ENCODE measurements at places on chromosomes 16 and 17.

GRCh38 chr16:62079236-62079635 lies 43.0 kb upstream of the CDH8 start:
- DNase-seq = no peak

GRCh38 chr17:33932996-33933395 lies 322.1 kb upstream of the CCL2 start:
- DNase-seq = peak; percentile 34

DNA sequence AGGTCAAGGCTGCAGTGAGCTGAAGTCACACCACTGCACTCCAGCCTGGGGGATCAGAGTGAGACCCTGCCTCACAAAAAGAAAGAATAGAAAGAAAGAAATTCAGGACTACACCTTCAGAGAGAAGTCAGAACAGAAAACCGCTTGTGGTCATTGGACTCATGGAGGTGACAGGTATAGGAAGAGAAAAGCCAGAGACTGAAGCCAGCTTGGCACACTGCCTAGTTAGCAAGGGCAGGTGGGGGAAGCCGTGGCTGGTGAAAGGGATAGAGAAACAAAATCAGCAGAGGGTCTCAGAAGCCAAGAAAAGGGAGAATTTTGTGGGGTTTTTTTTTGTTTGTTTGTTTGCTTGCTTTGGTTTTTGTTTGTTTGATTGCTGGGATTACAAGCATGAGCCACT lies 32.9 kb upstream of the SKAP1 start:
- DNase-seq = no peak

GRCh38 chr16:82788919-82789318 lies 162.2 kb downstream of the CDH13 start:
- DNase-seq = no peak

DNA sequence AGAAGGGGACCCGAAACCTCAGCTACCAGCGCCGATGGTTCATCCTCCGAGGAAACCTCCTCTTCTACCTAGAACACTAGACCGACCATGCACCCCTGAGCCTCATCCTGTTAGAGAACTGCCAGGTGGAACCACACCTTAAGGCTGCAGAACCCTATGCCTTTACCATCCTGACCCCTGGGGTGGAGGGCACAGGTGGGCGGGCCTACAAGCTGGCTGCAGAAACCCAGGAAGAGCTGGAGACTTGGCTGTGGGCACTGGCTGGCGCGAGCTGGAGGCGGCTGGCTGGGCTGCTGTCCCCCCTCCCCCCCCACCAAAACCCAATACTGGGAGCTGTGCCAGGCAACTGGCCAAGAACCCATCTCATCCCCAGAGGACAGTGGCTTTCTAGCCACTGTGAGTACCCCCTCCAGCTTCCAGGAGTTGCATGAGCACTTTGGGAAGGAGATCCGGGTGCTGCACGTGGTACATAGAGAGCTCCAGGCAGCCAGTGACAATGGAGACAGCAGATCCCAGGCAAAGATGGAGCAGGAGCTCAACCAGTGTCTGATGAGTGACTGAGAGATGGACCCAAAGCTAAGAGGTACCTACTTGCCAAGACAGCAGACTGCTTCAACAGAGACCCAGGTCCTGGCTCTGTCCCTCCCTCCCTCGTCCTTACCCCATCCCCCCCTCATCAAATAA lies 1.4 kb upstream of the CD2BP2 start:
- DNase-seq = peak; percentile 56

GRCh38 chr16:67963662-67964321 lies 4.6 kb downstream of the SLC12A4 start:
- no peak for DNase-seq

GRCh38 chr16:30983898-30984610 lies 953 bp upstream of the HSD3B7 start:
- no peak for DNase-seq

- DNase-seq = peak; percentile 3
Observed at GRCh38 chr16:3659251-3659650, 4.8 kb downstream of the DNASE1 start.

DNA sequence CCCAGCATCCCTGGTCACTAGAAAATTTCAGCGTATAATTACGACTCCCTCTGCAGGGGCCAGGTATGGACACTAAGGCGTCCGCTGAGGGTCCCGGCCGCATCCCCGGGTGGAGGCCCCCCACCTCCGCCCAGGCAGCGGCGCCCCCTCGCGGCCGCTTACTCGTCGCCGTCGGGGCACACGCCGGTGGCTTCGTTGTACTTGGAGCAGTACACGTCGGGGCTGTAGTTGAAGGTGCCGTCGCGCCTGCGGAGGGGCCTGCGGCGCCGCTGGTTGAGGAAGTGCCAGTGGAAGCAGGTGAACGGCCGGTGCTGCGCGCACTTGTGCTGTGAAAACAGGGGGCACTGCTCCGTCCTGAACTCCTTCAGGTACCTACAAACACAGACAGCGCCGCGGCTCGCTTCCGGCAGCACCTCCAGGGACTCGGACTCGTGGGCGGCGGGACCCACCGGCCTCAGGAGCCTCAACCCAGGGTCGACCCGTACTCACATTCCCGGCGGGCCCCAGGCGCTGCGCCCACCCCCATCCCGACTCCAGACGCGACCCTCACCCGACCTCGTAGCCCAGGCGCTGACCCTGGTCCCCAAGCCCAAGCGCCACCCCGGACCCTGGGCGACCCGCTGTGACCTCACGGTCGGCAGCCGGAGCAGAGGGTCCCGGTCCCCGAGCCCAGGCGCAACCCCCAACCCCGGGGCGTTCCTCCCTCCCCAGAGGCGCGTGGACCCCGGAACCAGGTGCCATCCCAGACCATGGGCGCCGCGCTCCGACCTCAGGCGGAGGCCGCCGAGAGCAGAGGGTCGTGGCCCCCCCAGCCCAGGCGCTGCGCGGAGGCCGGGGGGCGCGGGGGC lies 596 bp downstream of the UNKL start:
- peak; percentile 79 for DNase-seq

GRCh38 chr16:51490866-51491265 lies 339.8 kb upstream of the SALL1 start:
- no peak for DNase-seq

- peak; percentile 78 for DNase-seq
Observed at GRCh38 chr17:50026837-50027171, 29.1 kb upstream of the ITGA3 start.

DNA sequence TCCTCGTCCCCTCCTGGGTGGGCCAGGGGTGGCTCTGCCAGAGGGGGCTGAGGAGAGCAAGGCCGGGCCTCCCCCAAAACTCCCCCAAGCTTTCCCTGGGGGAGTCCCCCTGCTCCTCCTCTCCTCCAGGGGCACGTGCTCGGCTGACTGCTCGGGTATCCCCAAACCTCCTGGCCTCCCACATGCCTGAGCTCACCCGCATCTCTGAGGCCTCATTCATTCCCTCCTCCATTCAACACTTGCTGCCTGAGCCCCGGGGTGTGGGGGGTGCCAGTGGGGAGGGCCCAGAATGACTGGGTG lies 83.1 kb downstream of the RTN4RL1 start:
- DNase-seq = no peak

- DNase-seq = peak; percentile 47
Observed at GRCh38 chr17:46115699-46116098, 77.5 kb downstream of the KANSL1 start.

DNA sequence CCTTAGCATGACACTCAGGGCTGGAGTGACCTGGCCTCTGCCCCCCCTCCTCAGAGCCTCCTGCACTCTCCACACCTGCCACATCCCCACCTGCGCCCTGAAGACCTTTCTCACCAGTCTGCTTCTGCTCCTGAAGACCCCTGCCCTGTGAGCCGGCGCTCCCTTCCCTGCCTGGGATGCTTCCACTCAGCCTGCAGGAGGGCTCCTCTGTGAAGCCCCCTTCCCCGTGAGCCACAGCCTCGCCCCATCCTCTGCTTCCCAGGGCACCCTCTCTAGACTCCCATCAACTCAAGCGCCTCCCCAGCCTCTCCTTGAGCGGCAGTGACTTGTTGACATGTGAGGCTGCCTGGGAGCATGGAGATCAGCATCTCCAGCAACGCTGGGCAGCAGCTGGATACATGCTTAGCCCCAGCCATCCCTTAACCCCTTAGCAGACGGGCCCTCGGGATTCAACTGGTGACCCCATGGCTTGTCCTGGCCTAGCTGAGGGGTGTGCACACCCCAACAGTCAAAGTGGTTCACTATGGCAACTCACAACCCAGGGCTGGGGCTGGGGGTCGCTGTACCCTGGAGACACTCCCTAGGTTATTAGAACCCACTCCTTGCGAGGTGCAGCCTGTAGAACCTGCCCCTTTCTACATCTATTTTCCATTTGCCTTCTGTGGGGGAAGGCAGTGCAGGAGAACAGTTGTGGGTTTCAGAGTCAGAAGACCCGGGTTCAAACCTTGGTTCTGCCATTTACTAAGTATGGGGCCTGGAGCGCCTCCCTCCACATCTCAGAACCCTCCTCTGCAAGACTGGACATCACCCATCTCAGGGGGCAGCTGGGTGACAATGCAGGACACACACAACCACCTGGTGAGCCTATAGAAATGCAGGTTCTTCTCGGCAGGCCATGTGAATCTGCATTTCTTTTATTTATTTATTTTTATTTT lies 21.5 kb downstream of the TMEM235 start:
- DNase-seq = no peak

Measured in OCI-M1 (cell line).